ENCODE measurements at places on chromosomes 6 and 20.

GRCh38 chr6:138527411-138528088 lies 28.3 kb upstream of the NHSL1 start:
- DNase-seq = no peak

DNA sequence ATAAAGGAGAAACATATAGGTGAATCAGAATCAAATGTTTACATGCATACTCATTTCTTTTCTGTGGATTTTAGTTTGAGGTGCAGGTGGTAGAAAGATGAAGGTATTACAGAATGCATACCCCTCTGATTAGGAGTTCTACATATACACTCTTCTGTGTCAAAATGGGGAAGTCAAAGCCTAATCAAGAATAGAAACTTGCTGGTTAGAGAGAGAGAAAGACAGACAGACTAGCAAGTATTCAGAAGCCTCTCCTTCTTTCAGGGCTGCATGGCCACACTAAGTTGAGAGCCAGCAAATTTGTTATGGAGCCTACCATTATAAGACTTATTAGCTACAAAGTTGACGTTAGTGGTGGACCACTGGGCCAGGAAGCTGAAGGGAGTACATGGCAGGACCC lies 358.3 kb upstream of the EYS start:
- DNase-seq = no peak

- DNase-seq = no peak
Observed at GRCh38 chr6:160737934-160738333, 35.9 kb downstream of the PLG start.

- DNase-seq = no peak
Observed at GRCh38 chr6:167470101-167470835, 145.4 kb downstream of the TTLL2 start.

- no peak for DNase-seq
Observed at GRCh38 chr20:46129955-46130481, 11.9 kb downstream of the CD40 start.

DNA sequence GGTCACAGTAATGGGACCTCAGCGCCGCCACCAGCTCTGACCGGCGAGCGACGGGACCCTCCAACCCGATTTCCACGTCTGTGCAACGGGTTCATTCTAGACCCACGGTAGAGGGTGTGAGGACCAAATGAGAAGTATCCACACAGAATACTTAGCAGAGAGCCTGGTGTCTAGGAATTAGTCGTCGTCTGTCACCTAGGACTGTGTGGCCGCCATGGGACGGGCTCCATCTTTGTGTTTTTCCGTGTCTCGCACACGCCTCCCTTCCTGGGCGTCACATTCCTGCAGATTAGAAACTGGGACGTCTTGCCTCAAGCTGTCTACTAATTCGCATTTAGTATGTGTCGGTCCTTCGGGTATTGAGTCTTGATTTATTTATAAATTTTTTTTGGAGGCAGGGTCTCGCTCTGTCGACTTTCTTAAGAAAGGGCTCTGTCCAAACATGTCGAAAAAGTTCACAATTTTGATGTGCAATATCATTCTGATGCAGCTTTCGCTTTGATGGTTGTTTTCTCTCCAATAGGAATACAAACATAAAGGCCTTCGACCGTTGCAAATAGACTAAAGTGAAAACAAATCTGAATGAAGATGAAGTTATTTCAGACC lies 563 bp downstream of the MGME1 start:
- DNase-seq = no peak

DNA sequence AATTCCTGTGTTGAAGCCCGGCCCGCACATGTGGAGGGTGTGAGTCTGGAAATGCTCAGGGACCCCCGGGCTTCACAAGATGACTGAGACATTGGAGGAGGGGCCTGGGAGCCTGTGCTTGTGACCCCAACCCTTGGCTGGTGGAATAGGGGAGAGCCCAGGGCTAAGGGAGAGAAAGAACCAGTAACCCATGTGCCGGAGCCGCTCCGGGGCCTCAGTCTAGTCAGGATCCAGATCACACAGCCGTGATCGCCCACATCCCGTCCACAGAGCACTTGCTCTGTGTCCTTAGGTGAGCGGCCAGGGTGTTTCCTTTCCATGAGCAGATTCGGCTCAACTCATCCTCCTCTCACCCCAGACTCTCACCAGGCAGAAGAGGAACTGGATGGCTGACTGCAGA lies 152.3 kb upstream of the RPS6KA2 start:
- no peak for DNase-seq

DNA sequence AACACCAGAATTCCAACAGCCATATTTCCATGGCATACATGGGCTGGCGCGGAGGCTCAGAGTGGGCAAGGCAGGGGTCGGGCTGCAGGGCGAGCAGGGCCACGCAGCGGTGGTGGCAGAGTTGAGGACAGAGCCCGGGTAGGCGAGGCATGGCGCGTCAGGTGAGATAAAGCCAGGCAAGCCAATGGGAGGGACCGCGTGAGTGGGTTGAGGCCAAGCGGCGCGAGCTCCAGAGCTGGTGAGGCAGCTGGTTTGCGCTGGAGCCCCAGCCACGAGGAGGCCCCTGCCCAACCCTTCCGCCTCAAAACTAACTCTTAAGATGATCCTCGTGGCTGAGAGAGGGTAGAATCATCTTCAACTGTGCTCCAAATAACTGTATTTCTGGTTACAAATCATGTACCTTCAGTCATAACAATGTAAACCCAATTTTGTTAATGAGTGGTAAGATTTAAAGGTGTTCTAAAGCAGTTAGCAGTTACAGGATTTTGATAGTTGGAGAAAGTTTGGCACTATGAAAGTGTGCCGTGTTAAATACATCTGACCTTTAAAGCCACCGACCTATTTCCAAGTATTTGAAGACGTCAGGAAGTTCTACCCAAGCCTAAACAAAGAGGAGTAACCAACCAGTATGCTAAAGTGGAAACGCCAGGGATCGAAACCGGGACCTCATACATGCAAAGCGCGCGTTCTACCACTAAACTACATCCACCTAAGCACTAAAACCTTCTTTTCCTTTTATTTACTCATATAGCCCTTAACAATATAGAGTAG lies 107.9 kb downstream of the GPX5 start:
- DNase-seq = no peak

DNA sequence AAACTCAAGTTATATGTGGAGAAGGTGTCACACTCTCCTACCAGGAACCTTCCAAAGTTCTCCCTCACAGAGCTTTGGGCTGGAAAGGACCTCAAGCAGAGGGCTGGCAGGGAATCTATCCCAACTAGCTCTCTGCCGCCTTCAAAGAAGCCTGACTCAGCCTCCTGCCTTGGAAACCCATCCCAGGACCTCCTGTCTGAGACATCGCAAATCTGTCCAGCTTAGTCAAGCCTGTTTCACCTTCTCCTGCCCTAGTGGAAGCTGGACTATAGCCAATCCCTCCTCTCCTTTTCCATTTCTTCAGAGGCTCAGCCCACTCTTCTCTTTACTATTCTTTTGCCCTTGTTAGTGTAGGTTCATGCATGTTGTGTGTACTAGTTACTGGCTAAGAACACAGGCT lies 48.2 kb upstream of the FOXP4 start:
- no peak for DNase-seq

GRCh38 chr6:99501762-99502161 lies 13.5 kb downstream of the USP45 start:
- DNase-seq = no peak

- DNase-seq = no peak
Observed at GRCh38 chr6:22526736-22527135, 42.6 kb upstream of the HDGFL1 start.

DNA sequence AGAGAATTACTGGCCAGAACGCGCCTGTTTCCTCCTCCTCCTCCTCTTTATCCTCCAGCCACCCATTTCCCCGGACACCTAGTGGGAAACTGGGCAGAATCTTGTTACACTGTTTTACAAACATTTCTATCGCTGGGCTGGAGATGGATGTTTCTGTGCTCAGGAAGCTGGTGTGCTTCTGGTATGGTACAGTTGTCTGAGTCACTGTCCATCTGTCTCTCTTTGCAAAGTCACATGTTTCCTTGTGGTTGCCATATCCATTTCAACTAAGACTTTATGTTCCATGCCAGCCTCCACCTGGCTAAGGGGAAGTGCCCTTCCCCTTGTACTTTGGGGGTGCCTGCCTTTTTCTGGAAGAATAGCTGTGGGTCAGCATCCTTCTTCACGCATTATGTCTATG lies 52.9 kb upstream of the SLC22A16 start:
- no peak for DNase-seq

DNA sequence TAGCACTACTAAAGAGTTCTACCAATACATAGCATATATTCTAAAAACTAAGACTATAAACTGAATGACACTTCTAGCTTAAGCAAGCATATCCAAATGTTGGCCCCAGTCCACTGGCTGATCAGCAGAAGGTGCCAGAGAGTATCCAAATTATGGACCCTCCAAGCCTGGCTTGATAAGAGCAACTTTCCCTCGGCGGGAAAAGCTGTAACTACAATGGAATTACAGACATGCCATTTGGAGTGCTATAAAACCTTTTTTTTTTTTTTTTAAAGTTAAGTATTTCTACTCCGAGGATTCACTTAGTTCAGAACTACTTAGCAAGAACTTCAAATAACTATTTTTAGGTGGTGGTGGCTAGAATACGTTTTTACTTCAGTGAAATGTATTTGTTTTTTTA lies 94.6 kb downstream of the EPB41L2 start:
- no peak for DNase-seq

- DNase-seq = no peak
Observed at GRCh38 chr20:37821696-37822095, 81.2 kb upstream of the VSTM2L start.
